CD4-positive, alpha-beta T cell treated with Interleukin-4 for 4 hours (primary cell): ENCODE measurements at places on chromosomes 7 and 10.

DNA sequence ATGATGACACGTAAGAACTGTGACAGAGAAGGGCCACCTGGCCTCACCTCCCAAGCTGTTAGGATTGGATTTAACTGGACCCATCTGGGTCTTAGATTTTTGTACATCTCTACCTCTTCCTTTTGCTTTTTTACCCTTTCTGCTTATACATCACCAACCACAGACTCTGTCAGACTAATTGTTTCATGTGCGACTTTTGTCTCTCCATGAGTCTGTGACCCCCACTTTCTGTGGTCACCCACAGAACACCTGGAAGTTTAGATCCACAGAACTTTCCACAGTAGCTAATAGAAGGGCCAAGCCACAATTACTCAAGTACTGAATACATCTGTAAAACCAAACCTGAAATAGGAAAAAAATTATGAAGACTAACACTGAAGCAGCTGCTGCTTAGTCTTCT is 23.1 kb downstream of the SEC31B start:
- no peak for DNase-seq

- no peak for DNase-seq
Observed at GRCh38 chr10:124524991-124525653, 63.5 kb downstream of the LHPP start.

DNA sequence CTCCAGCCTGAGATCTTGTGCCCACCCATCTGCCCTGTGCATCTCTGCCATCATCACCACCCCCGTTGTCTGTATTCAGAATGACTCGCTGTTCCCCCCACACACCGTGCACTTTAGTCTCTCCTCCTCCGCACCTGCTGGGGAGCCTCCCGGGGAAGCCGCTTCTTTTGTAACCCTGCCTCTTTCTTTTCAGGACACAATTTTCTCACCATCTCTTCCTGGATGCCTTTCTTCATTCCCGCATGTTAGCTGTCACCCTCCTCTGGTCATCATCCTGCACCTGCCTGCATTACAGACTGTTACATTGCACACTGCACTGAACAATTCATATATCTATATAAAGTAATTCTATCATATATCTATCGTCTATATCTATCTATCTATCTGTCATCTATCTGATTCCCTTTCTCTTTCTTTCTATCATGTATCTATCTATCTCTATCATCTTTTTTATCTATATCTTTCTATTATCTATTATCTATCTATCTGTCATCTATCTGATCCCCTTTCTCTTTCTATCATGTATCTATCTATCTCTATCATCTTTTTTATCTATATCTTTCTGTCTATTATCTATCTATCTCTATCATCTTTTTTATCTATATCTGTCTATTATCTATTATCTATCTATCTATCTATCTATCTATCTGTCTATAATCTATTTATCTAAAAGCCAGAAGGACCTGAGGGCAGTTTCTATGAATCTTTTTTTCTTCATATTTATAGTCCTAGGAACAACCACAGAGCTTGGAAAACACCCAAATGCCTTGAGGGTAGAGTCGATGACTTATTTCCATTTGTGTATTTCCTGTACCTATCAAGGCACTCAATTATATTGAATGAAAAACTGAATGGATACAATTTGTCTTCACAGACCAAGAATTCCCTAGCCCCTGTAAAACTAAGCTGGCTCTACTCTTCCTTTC is 642.5 kb downstream of the ACTR3B start:
- DNase-seq = no peak

DNA sequence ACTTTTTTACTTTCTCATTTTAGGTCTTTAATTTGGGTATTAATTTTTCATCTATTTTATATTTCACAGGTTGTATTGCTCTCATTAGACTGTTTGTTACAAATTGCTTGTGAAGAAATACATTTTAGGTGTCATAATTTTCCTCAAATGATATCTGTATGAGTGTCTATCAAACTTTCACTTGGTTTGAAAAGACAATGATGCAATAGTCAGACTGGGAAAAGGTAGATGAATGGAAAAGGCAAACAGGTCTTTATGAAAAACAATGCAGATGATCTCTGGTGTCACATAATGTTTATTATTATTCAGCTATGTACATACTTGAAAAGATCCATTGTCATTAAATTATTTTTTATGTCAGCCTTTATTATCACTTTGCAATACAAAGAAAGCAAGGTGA is 80.2 kb downstream of the PTPRZ1 start:
- no peak for DNase-seq

DNA sequence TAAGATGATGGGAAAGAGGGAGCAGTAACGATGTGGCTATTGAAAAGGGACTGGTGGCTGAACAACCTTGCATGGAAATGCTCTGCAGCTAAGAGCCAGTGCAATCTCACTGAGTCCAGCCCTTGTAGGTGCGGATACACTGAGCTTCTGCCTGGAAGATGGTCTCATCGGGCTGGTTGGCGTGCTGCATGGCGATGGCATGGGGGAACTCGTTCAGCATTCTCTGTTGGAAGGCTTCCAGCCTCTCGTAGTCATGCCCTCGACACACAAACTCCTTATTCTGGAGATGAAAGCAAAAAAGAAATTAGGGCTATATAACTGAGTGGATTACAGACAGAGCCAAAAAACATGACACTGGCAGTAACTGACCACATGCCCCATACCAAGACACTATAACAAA is 197.8 kb upstream of the IMMP2L start:
- DNase-seq = no peak

DNA sequence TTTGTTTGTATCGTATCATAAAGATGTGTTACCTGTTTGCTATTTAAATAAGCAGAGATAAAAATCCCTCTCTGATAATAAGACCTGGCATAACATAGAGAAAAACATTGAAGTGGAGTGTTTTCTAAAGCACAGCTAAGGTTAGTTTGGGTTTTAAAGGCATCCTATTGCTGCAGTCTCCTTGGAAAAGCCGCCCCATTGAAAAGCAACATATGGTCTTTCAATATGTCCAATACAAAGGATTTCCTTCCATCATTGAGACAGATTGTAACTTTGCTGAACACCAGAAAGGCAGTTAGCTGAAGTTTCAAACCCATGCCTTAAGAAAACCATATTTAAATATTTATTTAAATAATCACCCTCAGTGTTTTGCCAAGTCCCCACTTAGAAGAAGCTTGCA is 898.5 kb upstream of the KCND2 start:
- no peak for DNase-seq

DNA sequence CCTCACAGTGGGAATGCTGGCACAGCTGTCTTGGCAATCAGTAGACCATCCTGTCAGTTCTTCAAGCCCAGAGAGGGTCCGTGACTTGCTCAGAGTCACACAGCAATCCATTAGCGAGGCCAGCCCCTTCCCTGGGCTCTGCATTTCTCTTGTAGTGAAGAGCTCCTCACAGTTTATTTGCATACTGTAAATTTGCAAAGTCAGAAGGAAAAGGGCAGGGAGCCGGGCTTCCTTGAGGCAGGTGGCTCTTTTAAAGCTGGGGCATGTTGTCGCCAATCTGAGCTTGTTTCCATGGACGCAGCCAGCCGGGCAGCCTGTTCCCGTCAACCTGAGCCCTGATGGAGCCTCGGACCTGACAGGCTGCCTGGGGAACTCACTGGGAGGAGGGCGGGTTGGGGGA is 123.4 kb downstream of the CUX1 start:
- DNase-seq = no peak

- no peak for DNase-seq
Observed at GRCh38 chr10:87605628-87606251, 53.9 kb upstream of the PAPSS2 start.

DNA sequence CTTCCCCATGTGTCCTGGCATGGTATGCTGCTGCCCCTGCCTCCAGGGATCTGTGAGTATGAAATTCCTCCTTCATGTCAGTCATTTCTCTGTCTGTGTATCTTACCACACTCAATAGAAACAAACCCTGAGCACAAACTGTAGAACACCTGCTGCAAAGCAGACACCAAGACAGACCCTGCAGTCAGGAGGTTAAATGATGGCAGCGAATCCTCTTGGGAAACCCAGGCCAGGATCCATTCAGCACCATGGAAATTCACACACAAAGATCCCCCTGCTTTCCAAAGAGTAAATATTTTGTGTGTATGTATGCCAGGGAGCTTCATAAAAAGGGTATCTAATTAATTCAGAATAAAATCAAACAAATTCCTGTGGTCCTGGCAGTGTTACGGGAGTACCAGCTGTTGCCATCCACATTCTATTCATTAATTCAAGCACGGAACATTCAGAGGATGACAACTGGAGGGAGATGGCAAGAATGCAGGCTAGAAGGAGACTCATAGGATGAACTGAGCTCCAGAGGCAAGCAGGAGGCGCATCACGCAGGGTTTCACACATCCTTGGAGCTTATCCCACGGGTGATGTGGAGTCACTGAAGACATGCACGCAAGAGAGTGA is 14.8 kb downstream of the ITIH5 start:
- DNase-seq = no peak

GRCh38 chr7:46208635-46209525 is 287.8 kb upstream of the IGFBP3 start:
- DNase-seq = no peak

- DNase-seq = peak; percentile 40
Observed at GRCh38 chr7:97064972-97065587, 40.4 kb upstream of the DLX5 start.

DNA sequence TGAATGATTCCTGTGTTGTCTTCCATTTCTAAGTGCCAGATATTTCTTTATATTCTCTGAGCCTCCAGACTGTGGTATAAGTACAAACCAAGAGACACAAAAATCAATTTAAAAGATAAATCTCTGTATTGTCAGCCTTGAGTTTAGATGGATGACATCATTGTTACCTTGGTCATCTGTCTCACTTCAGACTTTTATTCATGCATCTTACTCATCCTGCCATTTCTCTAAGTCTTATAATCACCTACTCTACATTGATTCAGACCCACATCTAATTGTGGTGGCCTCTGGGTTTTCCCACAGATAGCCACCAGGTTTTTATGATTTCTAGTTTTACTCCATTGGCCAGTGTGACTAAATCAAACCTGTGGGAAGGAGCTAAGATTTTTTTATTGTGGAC is 26.8 kb upstream of the HDAC9 start:
- DNase-seq = no peak

DNA sequence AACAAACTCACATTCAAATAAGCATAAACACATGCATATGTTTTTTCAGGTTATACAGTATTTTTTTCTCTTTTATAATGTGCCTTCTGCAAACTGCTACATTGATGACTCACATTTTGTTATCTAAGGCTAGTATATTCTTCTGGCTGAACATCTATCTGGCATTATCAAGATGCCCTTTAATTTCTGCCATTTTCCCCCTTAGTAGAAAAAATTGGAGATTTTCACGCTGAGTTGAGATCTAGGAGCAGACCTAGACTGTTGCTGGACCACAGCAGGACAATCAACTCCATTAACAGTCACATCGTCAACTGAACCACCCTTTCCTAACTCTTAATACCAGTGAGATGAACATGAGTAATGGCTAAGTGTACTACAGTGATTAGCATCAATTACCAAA is 41.6 kb downstream of the ERCC6 start:
- DNase-seq = no peak

DNA sequence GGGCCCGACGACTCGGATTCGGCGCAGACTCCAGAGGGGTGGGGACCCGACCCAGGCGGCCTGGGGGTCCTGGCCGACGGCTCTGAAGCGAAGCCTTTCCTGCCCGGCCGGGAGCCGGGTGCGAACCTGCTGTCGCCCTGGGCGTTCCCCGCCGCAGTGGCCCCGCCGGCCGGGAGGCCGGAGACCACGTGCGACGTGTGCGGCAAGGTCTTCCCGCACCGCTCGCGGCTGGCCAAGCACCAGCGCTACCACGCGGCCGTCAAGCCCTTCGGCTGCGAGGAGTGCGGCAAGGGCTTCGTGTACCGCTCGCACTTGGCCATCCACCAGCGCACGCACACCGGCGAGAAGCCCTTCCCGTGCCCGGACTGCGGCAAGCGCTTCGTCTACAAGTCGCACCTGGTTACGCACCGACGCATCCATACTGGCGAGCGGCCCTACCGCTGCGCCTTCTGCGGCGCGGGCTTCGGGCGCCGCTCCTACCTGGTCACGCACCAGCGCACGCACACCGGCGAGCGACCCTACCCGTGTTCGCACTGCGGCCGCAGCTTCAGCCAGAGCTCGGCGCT is 15.4 kb downstream of the ZNF316 start:
- DNase-seq = no peak

- no peak for DNase-seq
Observed at GRCh38 chr7:98621573-98622482, 4.7 kb downstream of the NPTX2 start.

- DNase-seq = no peak
Observed at GRCh38 chr10:45553613-45554012, 119.0 kb downstream of the ZFAND4 start.

GRCh38 chr7:138919911-138920310 is 61.3 kb downstream of the KIAA1549 start:
- no peak for DNase-seq

GRCh38 chr7:81161451-81162075 is 242.7 kb upstream of the SEMA3C start:
- no peak for DNase-seq

DNA sequence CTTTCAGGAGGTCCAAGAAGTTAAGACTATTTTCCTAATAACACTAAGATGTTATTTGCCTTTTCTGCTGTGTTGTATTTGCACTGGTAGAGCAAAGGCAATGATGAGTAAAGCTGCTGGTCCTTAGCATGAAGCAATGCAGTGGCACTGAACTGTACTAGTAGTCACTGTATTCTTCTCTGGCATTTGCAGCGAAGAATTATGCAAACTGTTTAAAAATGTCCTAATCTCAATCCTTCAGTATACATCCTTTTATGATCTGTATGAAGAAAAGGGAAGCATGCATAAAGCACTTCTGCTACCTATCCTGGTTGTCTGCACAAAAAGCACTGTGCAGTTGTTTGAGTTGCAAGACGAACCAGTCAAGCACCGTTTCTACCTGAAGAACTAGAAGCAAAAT is 20.4 kb downstream of the IGF2BP3 start:
- no peak for DNase-seq

DNA sequence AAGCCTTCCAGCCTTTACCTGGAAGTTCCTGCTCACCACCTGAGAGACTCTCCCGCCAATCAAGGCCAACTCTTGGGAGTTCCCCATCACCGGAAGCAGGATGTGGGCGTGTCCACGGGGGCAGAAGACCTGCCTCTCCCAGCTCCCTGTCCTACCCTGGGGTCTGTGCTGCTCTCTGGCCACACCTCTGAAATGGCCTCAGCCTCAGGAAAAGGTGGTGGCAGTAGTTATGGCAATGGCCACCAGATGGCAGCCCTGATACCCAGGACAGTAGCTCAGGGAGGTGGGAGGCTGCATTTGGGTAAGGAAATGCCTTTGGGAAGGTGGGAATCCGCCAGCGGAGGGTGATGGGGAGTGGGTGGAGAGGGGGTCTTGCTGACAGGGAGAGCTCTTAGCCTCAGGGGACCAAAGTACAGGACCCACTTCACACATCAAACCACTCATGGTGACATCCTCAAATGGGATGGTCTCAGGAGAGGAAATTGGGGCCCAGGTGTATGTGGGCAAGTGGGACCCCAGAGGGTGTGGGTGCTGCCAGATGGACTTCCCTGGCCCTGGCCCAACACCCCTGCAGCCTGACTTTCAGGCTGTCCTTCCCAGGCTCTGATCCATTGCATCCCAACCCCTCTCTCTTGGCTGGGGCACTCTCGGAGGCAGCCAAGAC is 33.9 kb downstream of the KAZALD1 start:
- peak; percentile 65 for DNase-seq
